ENCODE measurements at places on chromosomes 6 and 20.

DNA sequence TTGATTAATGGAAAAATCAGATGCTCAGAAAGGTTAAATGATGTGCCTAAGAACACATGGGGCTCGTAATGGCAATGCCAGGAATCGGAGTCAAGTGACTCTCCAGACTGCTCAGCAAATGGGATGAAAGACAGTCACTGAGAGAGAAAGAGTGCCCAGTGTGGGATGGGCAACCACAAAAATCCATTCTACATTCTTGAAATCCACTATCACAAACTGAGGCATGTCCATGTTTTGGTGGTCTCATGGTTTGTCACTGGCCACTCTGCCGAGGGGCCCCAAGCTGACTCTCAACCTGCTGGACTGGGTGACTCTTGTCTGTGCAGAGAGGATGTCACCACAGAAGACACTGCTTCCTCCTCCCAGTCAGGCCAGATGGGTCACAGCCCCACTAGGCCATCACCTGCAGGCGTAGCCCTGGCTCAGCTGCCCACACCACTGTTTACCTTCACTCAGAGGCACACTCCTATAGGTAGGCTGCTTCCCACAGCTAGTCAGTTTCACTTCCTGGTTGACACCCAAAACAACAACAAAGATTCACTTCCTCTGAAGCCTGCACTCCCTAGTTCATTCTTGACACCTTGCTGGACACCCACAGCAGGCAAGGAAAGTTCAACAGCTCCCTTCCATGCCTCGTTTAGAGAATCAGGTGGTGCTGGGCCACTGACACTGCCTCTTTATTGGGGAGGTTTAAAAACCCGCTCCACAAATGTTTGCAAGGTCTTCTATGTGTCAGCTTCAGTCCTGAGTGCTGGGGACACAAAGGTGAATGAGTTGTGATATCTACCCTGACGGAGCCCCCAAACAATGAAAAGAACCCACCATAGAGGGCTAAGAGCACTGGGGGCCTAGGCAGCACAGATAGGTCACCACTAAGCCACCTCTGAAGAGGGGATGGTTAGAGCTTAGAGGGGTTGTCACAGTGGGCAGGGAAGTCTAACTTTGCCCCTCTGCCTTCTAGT is 21.7 kb downstream of the MAP1LC3A start:
- DNase-seq: peak; percentile 15

DNA sequence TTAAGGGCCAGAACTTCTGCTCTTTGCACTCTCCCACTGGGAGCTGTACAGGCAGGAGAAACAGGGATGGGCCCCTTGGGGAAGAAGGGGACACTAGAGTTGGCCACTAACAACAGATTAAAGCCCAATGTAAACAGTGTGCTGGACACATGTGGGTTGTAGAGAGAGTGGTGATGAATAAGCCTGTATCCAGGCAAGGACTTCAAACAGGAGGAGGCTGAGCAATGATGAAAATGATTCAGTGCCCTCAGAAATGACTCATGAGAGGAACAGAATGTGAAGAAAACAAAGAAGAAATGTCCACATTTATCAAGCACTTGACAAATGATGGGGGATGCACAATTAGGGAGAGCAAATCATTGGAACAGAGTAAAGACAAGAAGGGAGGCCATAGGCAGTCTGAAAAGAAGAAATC is 242.3 kb downstream of the TBX18 start:
- DNase-seq: no peak

DNA sequence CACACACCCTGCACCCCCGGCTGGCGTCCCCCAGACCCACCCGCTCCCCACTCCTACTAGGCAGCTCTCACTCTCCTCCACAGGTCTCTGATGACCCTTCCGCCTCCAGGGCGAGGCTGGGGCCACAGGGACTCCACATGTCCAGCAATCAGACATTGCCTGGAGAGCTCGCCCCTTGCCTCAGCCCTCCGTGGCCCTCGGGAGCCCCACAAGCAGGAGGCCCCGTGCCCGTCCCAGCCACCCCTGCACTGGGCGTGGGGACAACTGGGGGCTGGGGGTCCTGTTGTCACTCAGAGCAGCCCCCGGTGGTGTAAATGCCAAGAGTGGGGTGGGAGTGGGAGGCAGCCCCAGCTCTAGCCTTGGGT is 1.5 kb downstream of the COL20A1 start:
- no peak for DNase-seq

- DNase-seq: no peak
These were observed 3.8 kb downstream of the C20orf173 start for GRCh38 chr20:35525639-35526038.

DNA sequence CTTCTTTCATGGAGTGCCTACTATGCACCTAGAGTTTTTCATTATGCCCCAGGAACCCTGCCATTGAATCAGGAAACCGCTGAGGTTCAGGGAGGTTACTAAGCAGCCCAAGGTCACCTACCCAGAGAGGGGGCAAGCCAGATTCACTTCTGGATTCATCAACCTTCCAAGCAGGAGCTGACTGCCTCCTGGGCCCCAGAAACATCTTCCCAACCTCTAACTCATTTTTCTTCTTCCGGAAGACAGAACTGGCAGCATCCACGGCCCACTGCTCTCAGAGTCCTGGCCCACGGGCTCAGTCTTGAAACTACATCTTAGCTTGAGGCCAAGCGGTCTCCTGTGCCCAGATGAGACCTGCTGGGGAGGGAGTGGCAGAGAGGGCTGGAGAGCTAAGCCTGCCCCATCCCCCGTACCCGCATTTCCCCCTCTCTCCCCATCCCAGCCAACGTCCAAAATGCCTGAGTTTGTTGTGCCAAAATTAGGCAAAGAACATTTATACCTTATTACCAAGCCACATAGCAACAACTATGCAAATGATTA is 281.0 kb downstream of the CDC5L start:
- no peak for DNase-seq
